ENCODE measurements at places on chromosomes 16 and 17.

GRCh38 chr16:49478107-49478506, 104.5 kb downstream of the C16orf78 start:
- no peak for DNase-seq

DNA sequence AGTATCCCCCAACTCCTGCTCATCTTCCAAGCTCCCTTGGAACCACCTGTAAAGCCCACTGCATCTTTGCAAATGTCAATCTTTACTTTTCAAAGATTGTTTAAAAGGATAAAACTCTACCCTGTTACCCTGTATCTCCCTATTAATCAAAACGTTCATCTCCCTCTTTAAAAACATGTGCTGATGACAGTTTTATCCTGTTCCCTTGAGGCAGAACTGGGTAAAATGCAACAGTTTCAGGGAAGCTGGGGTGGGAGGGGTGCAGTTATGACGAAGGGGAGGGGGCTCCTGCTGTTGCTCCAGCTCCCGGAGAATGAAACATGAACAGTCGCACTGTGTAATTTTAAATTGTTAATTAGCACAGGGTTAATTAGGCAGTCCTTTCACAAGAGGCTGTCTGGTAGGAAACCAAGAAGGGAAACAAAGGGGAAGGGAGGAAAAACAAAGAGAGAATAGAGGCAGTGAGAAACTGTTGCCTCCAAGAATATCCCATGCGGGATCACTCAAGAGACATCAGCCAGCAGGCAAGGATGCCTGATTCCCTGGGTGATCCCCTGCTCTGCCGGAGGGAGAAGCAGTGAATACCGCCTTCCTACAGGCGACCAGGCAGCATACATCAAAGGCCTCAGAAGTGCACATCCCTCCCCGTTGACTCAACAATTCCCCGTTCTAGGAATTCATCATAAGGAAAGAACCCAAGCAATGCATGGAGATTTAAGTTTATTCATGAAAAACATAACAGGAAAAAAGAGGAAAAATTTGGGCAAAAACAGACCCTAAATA, 84.2 kb downstream of the ZFHX3 start:
- DNase-seq: no peak

- no peak for DNase-seq
Measured at GRCh38 chr16:58651965-58652348, 22.3 kb upstream of the CNOT1 start.

- no peak for DNase-seq
Measured at GRCh38 chr16:88523309-88524161, 46.7 kb upstream of the ZC3H18 start.

- no peak for DNase-seq
Measured at GRCh38 chr17:51742571-51742970, 415.9 kb downstream of the CA10 start.

DNA sequence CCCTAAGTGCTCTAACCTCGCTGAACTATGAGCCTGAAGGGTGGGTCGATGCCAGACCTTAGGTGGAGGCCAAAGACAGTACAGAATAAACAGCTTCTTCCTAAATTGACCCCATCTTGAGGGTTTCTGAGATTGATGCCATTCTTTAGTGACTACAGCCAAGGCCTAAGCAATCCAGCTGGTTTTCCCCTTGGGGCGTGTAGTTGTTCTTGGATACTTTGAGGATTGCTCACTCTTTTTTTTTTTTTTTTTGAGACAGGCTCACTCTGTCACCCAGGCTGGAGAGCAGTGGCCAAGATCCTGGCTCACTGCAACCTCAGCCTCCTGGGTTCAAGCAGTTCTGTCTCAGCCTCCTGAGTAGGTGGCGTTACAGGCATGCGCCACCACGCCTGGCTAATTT, 2.0 kb downstream of the OVCA2 start:
- no peak for DNase-seq

DNA sequence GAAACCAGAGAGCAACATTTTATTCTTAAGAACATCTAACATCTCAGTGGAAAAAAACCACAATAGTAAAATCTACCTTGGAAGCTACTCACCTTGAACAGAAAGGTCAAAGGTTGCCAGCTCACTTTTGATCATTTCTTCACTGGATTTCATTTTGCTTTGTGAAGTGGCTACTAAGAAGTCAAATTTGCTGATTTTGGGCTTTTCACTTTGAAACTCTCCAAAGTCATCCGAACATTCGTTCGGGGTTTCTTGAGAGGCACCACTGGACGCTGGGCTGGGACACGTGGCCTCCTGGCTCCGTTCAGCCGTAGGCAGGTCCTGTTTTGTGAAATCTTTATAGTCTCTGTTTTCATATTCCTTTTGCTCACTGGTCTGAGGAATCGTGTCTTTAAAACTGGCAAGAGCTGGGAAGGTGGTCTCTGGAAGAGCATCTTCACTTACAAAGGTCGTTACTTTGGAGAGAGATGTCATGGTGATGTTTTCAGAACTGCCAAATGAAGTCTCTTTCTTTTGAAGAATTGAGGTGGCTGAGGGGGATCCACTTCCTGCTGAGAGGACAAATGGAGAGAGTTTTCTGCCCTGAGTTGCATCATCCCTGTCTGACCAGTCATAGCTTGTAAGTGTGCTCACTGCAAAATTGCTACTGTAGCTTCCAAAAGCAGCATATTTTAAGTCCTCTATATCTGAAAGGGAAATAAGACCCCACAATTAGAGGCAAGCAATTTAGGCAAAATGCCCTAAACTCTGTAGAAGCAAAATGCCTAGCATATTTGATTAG, 52.4 kb downstream of the DUSP14 start:
- no peak for DNase-seq

GRCh38 chr17:81966343-81967243, 5.6 kb upstream of the NOTUM start:
- DNase-seq: no peak

- DNase-seq: no peak
Measured at GRCh38 chr16:69326172-69326873, 4.1 kb downstream of the PDF start.

DNA sequence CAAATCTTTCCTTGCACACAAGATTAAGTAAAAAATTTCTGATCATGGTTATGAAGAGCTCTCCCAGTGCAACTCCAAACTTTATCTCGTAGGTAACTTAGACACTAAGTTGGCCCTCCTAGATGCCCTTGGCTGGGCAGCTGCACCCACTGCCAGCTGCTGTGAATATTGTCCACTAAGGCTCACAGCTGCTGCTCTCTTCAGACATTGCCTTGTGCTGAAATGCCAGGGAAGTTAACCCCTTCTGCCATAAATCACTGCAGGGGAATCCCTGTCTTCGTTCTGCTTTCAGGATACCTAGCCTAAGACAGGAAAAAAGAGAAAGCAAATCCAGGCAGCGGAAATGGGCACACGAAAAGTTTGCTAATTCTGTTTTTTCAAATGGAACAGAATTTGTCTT, 106.4 kb downstream of the IRX5 start:
- DNase-seq: no peak

- no peak for DNase-seq
Measured at GRCh38 chr17:39281806-39282205, 56.1 kb upstream of the STAC2 start.

- DNase-seq: no peak
Measured at GRCh38 chr17:64081802-64082799, 47.8 kb downstream of the ERN1 start.

- no peak for DNase-seq
Measured at GRCh38 chr16:24810951-24811843, 34.6 kb upstream of the SLC5A11 start.

- DNase-seq: no peak
Measured at GRCh38 chr17:32896647-32897258, 19.8 kb upstream of the MYO1D start.

DNA sequence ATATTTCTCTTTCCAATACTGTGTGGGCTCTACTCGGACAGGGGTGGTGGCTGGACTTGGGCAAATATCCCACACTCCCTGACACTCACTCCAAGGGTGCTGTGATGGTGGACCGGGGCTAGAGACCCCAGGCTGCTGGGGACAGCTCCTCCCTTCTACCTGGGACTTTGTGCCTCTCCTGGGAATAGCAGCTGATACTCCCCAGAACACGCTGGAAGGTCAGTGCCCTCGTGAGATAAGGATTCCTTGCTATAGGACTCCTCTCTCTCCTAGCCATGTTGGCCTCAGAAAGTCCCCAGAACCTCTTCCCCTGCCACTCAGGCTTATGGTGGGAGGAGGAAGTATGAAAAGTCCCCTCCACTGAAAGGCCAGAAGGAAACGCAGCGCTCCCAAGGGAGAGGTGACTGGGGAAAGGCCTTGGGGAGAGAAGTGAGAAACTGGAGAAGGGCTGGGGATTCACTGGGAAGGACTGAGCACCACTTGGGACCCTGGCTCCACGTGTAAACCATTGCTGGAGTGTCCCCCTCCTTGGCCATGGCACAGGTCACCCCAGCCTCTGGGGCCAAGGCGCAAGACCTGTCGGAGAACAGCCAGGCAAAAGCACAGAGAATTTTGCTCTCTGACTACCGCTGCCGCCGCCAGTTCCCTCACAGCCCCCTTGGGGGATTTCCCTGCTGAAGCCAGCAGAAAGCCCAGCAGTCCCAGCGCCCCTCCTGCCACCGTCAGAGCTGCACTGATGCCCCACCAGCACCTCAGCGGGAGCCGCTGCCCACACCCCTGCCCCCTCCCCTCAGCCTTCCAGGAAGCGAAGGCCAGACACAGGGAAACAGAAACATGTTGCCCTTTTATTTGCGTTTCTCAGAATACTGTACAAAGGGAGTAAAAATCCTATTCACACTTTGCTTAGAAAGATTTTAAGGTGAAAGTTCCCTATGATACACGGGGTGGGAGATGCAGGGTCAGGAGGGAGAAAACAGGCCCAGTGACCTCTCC, 2.1 kb upstream of the GSDMB start:
- DNase-seq: no peak

GRCh38 chr17:3033248-3033640, 30.2 kb downstream of the OR1D5 start:
- DNase-seq: no peak

GRCh38 chr16:64165368-64165767, 956.5 kb downstream of the CDH11 start:
- no peak for DNase-seq

GRCh38 chr17:75289832-75290337, 652 bp upstream of the SLC25A19 start:
- DNase-seq: no peak

DNA sequence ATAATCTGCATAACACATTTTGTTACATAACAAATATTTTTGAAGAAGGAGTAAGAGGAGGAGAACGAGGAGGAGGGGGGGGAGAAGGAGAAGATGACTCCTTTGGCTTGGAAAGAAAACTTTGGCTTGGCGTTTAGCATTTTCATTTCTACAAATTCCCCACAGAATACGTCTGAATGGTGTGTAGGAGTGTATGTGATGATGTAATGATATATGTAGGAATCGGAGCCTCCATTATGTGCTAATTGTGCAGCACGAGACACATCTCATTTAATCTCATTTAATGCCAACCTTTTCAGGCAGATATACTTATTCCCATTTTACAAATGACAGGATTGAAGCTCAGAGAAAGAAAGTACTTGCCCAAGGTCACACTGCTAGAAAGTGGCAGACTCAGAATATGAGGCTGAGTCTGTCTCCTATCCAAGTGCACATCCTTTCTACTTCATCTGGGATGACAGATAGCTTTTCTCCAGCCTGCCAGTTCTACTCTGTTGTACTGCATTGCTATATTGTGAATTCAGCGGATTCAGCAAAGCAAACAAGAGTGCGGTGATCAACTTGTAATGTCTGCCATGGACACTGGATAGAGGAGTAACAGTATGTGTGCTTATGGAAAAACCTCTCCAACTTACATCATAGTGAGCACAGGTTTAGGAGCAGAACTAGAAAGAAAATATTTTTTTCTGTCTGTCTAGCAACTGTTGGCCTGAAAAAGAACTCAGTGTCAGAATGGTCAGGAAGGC, 10.4 kb upstream of the SLC47A2 start:
- DNase-seq: no peak

- no peak for DNase-seq
Measured at GRCh38 chr17:68606451-68607307, 5.5 kb upstream of the FAM20A start.

- DNase-seq: no peak
Measured at GRCh38 chr16:12339686-12340085, 363.2 kb downstream of the SNX29 start.

GRCh38 chr16:11605891-11606290, 19.2 kb upstream of the LITAF start:
- no peak for DNase-seq

- DNase-seq: no peak
Measured at GRCh38 chr17:35010093-35010492, 29.8 kb downstream of the LIG3 start.

GRCh38 chr17:36941265-36942010, 4.2 kb downstream of the LHX1 start:
- no peak for DNase-seq

DNA sequence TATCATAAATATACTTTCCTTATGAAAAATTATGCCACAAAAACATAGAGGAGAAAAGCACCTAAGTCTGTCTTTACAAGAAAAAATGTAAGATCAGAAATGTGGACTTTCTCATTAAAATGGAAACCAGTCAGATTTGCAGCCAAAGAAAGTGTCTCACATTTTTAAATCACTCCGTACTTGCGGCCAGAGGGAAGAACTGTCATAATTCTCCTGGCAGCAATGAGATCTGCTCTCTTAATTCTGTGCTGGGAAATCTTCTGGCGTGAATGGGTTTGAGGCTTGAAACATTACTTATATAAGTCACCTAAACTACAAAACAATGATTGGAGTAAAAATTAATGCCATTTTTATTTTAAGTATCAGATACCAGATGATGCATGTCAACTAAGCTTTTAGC, 10.7 kb downstream of the C16orf95 start:
- no peak for DNase-seq

- no peak for DNase-seq
Measured at GRCh38 chr17:62625870-62626200, 1.6 kb upstream of the MRC2 start.

DNA sequence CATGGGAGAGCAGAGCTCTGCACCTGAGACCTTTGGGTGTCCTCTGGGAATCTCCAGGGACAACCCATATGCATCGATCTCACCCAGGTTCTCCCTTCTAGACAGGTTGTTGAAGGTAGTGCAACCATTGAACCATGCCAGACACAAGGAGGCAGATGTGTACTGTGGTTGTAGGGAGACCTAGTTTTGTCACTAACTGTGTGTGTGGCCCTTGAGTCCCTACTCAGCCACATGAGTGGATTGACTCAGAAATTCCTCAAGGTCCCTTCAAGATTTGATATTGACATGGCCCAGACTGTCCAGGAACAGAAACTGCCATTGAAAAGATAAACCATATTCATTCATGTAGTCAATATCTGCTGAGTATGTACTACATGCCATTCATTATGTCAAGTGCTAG, 396.4 kb upstream of the CCL2 start:
- DNase-seq: no peak

- DNase-seq: no peak
Measured at GRCh38 chr17:8467527-8467926, 31.8 kb downstream of the NDEL1 start.
